NCI-H774 (cell line): ENCODE measurements at places on chromosomes 5 and 9.

- no peak for DNase-seq
These were observed at the start of gene RNF38 for GRCh38 chr9:36399980-36400331. Gene RNF38 (minus strand): TSS chr9:36400269. CDS start chr9:36400108, 161 bp downstream.

DNA sequence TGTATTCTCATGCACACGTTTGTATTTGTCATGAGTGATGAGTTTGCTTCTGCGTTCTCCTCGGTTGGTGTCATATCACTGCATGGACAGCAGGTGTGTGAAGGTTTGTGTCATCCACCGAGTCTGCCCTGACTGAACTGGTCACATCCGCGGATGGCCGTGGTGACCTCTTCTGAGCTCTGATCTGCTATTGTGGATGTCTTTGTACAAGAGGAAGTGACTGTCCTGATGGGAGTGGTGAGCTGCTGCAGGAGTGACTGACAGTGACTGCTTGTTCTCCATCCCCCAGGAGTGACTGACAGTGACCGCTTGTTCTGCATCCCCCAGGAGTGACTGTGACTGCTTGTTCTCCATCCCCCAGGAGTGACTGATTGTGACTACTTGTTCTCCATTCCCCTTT, 69.9 kb downstream of the EHMT1 start:
- DNase-seq = no peak

DNA sequence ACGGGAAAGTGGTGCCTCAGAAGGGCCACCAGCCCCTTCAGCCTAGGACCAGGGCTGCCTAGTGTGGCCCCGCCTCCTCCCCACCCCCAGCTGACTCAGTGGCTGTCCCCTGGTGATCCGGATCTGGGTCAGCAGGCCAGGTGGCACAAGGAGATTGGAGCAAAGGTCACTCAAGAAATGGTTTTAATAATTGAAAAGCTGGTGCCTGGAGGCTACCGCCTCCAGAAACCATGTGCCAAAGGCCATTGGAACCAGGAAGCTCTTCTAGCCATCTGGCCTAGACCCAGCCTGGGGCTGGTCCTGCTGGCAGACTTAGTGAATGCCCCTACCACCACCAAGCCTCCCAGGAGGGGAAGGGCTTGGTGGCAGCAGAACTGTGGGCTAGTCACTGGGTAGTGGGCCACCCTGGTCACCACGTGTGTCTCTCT, 1.5 kb downstream of the ST6GALNAC4 start:
- no peak for DNase-seq

- no peak for DNase-seq
These were observed 82.1 kb downstream of the SLIT3 start for GRCh38 chr5:169218861-169219260.

- DNase-seq = no peak
These were observed 137.5 kb upstream of the TUT7 start for GRCh38 chr9:86491468-86492266.

DNA sequence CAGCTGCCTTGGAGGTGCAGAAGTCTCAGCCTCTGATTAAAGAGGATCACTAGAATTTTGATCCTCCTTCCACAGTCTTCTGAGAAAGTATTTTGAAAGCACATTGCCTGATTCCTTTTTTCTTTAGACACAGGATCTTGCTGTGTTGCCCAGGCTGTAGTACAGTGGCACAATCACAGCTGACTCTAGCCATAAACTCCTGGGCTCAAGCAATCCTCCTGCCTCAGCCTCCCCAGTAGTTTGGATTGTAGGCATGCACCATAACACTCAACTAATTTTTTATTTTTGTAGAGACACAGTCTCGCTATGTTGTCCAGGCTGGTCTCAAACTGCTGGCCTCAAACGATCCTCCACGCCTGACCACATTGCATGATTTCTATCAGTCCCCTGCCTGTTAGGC, 74.5 kb downstream of the FAM78A start:
- no peak for DNase-seq

- DNase-seq = no peak
These were observed 78.0 kb upstream of the FCN1 start for GRCh38 chr9:134995792-134996120.

DNA sequence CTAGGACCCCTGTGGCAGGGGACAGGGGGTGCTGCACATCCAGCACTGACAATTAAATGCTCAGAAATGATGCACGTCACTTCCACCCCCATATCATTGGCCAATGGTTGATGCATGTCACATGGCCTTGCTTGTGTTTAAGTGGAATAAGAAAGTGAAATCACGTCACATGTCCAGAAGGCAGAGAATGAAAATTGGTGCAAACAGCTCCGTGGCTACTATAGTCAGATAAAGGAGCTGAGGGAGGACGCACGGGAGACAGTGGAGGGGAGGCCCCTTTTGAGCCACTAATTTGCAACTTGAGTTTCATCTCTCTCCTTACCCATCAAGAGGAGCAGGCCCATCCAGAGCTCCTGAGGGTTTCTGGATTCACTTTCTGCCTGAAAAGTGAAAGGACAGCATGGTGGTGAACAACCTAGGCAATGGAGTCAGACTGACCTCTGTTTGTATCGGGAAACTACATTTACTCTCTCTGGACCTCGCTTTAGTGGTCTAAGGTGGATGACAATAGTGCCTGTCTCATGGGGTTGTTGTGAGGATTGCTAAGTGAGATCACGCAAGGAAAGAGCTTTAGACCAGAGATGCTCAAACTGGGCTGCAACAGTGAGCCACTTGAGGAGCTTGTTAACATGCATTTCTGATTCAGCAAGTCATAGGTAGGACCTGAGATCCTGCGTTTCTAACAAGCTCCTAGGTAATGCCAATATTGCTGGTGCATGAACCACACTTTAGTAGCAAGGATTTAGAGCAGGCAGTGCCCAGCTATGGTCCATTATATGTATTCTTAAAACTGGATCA, 133.9 kb upstream of the ADRA1B start:
- no peak for DNase-seq

- no peak for DNase-seq
These were observed 10.9 kb downstream of the AK1 start for GRCh38 chr9:127866535-127866934.

DNA sequence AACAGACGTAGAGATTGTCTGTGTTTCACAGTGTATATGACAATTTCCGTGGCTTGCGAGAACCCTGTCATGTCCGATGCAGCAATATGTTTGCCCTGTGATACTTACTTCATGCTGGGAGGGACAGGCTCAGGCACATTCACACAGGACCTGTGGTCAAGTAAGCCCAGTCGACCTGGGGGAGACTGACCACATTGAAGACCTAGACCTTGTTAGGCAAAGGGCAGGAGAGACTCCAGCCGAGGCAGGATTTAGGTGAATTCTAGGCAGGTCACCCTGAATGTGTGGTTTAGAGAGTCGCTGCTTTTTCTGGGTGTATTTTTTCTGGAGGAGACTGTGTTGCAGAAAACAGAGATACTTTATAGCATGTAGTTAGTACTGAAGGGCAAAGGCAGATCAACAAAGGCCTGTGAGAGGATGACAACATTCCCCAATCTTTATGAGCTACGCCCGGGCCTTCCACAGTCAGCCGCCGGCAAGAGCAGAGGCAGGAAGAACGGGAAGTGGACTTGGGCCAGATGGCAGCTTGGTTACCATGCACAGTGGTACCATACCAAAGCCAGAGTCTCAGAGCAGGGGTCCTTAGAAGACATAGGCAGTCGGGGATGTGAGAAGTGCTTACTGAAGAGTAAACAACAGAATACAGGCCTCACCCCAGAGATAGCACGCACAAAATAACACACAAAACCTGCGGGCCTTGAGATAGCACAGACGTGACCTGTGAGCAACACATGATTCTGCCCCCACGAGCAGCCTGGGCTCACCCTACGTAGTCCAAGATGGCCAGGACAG, 220.7 kb downstream of the CACNA1B start:
- DNase-seq = no peak

DNA sequence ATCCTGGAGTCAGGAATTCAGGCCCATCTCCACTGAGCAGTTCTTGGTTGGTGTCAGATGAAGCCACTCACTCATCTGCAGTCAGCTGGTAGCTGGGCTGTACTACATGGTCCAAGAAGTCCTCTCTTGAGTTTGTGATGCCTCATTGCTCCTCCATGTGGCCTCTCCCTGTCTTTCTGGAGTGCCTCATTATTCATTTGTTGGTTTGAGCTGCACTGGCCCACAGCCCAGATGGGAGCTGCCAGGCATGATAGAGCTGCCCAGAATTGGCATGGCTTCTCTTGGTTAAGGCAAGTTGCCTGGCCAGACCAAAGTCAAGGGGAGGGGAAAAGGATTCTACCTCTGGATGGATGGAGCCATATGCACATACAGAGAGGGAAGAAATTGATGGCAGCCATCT, 8.0 kb downstream of the PTCD2 start:
- DNase-seq = peak; percentile 29
